ENCODE measurements at places on chromosomes 12 and 14. TPM values are rescaled to one million over a fixed set of nuclear protein-coding genes. Genes with fewer than 3 reads are reported as not detected.

GRCh38 chr12:104555648-104556047, 98.9 kb downstream of the CHST11 start:
- DNase-seq, result no peak

The ABCD2 gene
- total RNA-seq, result 0.04 TPM

GRCh38 chr12:13198876-13199275, 2.4 kb downstream of the EMP1 start:
- DNase-seq, result no peak

GRCh38 chr12:89642959-89643358, 65.7 kb downstream of the ATP2B1 start:
- no peak for DNase-seq

The RPGRIP1 gene
- total RNA-seq, result 0.31 TPM

GRCh38 chr12:6336889-6337853, 4.7 kb downstream of the TNFRSF1A start:
- peak; percentile 73 for DNase-seq

The NOS1 gene
- 0.02 TPM for total RNA-seq

The CCNT1 gene
- 52.4 TPM for total RNA-seq

DNA sequence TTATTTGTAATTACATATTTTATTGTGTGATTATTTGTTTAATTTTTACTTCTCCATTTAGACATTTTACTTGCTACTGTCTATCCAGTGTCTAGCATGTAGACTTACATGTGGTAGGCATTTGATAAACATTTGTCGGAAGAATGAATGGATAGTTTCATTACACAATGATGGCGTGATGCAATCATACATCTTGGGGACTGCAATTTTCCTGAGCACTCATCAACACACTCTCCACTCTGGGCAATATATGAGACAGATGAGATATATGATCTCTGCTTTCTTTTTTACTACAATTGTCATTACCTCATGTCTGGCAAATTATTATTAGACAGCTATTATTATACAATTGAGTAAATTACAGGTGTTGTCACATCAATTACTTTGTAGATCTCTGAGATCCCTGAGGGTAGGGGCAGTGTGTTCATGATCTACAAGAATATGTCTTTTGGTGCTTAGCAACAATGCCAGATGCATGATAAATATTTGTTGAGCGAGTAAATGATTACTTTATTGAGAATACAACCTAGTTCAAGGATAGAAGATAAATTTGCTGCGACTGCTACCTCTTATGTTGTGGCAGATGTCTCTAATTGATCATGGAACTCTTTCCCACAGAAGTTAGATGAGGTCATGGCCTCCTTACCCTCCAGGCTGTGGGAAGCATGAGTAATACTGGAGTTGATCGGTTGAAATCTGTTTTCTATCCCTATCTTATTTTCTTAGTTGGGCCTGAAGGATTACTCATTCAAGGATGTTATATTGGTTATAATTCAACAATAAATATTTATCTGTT, 416.0 kb downstream of the LRIG3 start:
- no peak for DNase-seq

GRCh38 chr12:29398495-29398894, 17.5 kb upstream of the ERGIC2 start:
- no peak for DNase-seq

DNA sequence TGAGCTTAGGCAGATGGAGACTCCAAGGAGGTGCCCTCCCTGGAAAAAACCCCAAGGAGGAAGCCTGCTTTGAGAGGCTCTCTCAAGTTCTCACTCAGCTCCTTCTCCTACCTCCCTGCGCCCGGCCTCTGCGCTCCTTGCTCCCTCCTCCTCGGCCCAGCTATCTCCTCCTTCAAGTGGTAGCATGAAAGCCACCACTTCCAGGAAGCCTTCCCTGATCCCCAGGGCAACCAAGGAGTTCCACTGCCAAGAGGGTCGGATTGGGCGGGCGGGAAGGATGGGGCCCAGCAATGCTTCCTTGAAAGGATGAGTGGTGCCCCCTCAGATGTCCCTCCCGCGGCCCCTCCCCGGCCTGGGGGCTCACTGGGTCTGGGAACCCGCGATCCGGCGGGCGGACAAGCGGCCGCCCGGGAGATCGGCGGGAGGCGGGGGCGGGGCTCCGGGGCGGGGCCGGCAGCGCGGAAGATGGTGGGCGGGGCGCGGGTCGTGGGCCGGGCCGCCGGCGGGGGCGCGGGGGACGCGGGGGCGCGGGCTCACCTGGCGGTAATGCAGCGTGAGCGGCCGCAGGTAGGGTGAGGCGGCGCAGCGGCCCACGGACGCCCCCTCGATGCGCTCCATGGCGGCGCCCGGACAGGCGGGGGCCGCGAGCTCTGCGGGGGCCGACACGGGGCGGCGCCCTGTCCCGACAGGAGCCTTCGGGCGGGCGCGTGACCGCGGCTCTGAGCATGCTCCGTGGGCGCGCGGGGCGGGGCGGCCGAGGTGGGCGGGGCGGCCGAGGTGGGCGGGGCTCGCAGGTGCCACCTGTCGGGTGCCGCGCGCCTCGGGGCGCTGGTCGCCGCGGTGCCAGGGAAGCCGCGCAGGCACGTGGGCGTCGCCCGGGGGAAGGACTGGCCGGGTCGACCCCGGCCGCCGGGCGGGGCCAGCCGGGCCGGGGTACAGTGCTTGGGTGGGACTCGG, at the start of gene NUDT14:
TSS of gene NUDT14 (minus strand) at position 721 of the 957 bp plus-strand sequence. CDS start at position 618, 103 bp downstream.
- peak; percentile 73 for DNase-seq

The CLEC9A gene
- total RNA-seq, result not detected

DNA sequence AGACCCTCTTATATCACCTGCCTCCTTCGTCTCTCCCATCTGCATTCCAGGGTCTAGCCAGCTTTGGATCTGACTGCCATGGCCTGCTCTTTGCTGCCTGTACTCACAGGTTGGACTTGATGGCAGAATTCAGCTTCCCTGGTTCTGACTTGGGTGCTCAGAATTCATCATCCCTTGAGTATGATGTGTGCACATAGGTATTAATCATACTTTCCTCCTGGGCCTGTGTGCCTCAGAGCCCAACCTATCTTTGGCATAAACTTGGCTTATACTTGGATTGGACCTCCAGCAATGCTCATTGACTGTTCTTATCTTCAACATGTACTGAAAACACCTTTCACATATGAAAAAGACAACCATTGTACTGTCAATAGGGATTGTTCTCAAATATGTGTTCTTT, 70.7 kb upstream of the LMNTD1 start:
- no peak for DNase-seq

The COCH gene
- 65.7 TPM for total RNA-seq

GRCh38 chr12:105454688-105455087, 124.2 kb downstream of the C12orf75 start:
- no peak for DNase-seq

The SYNDIG1L gene
- total RNA-seq, result not detected

DNA sequence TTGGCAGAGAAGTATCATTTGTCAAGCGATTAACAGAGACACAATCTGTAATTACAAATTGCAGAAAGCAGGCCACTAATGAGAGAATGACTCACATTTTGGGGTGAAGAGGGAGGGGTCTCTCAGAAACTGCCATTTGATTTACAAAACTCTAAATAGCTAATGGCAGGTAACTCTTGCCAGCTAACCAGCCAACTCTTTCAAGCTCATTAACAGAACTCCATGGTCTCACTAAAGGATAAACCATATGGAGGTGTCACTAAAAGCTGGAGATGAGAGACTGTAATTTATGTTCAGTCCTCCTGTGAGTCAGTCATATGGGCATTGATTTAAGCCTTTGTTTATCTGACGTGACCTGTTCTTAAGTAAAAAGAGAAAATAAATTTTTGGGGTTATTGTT, 336.4 kb downstream of the FOXG1 start:
- no peak for DNase-seq

- DNase-seq, result no peak
These were observed 101.1 kb downstream of the PLEKHG7 start for GRCh38 chr12:92803903-92804302.

GRCh38 chr12:28367993-28368392, 177.7 kb downstream of the CCDC91 start:
- no peak for DNase-seq

The KRT4 gene
- not detected for total RNA-seq

- peak; percentile 6 for DNase-seq
These were observed 400.9 kb downstream of the SNAPC1 start for GRCh38 chr14:62162998-62163589.
